ENCODE measurements at places on chromosomes 4 and X.

GRCh38 chr4:5626913-5627312 is 81.4 kb downstream of the EVC2 start:
- no peak for DNase-seq

- no peak for DNase-seq
Observed at GRCh38 chrX:27555514-27555913, 34.6 kb upstream of the DCAF8L2 start.

DNA sequence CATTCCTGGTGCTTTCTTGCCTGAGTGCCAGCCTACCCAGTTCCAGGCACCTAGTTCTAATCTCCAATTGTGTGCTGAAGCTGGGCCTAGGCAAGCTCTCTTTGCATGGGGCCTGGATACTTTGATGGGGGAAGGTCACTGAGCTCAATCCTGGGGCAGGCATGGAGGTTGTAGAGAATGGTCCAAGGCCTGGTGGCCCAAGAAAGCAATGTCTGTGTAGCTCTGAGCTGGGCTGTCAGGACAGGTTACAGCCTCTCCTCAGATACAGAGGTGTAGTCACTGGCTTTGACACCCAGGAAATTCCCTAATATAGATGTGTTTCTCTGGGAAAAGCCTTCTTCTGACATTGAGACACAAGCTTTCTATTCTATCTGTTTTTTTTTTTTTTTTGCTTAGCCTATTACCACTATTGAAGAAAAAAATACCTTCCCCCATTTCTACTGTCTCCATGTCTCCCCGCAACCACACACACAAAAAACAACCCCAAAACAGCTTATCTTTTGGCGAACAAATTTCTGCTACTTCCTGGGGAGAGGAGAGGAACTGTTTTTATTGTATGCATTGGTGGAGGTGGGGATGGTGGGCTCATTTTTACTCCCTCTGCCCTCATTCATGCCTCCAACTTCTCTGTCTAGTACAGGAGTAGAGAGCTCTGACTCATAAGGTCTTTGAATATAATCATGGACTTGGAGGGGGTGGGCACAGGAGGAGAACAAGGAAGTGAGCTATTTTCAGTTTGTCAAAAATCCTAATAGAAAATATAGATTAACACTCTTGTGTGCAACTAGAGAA is 66.7 kb upstream of the DHX15 start:
- DNase-seq = no peak

DNA sequence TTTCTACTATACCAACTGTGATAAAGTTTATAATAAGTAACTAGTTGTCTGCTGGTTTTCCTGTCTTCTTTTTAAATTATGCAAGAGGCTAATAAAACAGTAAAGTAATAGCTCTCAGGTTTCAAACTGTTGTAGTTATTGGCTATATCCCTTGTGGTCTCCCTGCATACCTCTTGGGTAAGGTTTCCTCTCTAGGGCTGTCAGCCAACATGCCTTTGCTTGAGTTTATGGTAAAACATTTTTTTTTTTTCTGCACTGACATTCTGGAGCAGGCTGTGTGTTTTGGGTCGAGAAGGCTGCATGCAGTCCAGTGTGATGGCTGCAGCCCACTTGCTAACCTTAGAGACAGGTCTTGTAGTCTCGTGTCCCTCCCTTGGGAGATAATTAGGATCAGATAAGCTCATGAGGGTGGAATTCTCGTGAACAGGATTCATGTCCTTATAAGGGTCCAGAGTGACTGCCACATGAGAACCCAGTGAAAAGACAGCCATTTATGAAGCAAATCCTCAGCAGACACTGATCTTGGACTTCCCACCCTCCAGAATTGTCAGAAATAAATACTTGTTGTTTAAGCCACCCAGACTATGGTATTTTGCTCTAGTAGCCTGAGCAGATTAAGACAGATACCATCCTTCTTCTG is 831.2 kb downstream of the CCSER1 start:
- no peak for DNase-seq

GRCh38 chr4:52959541-52959940 is 97.4 kb downstream of the RASL11B start:
- no peak for DNase-seq

- no peak for DNase-seq
Observed at GRCh38 chrX:41960142-41960541, 36.8 kb upstream of the CASK start.

- no peak for DNase-seq
Observed at GRCh38 chr4:101177154-101177553, 170.2 kb downstream of the PPP3CA start.

DNA sequence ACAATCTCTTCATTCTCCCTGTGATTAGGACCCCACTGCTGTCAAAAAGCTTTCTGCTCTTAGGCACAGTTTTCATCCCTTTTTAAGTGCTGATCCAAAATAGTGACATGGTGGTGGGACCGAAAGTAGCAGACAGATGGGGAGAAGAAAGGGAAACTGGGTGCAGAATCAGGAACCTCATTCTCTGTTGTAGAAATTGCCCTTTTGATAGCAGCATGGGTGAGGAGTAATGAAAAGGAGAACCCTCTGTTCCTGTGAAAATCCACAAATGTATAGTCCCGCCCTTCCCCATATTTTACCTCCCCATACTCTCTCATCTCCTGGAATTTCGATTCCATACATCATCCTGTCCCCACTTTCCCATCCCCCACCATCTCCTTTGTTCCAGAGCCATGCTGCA is 126.5 kb downstream of the STIM2 start:
- no peak for DNase-seq

DNA sequence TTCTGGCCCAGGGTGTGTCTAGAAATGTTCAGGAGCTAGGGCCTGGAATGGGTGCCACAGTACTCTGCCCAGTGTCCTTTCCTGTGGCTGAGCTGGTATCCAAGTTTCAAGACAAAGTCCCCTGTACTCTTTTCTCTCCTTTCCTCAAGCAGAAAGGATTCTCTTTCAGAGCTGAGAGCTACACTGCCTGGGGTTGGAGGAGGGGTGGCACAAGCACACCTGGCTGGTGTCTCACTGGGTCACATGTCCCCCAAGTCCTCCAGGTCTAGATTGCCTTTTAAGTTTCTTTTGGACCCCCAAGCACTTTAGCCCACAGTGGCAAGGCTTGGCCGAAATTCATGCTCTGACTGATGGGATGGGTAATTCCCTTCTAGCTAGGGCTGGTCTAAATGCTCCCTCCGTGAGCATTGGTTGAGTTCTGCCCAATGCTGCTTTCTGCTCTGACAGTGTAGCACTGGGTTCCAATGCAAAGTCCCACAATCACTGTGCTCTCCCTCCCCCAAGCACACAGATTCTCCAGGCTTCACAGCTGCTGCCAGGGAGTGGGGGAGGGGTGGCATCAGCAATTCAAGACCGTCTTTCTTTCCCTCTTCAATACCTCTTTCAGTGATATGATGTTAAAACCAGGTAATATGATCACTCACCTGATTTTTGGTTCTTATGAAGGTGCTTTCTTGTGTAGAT is 47.8 kb downstream of the BEX3 start:
- DNase-seq = no peak

DNA sequence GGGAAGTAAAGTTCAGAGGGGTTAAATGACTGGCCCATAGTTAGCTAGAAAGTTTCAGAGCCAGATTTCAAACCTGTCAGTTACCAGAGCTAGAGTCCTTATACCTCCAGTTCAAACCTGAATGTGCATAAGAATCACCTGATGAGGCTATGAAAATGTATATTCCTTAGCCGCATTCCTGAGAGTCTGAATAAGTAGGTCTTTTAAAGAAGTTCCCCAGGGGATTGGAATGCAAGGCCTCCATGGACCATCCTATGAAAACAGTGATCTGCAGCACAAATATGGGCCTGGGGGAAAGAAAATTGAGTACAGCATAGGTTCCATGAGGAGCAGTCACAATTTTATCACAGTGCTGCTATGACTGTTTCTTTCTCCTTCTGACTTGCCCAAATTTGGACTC is 263.9 kb upstream of the CXorf66 start:
- no peak for DNase-seq

GRCh38 chr4:13548059-13548983 is 4.0 kb upstream of the NKX3-2 start:
- DNase-seq = no peak

DNA sequence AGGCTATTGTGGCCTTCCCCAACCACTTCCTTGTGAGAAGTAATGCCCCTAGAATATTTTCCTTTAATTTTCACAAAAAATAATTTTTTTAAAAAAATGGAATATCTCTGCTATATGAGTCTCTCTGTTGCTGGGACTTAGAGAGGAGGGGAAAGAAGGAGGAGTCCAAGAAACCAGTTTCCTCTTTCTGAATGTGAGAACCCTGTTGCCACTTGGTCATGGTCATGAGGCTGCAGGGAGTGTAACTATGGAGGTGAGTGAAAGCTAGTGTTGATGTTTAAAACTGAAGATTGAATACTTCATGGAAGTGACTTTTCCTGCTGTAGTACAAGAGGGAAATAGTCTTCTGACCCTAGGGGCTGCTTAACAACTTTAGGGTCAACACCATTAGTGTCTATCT is 20.4 kb downstream of the KIAA1210 start:
- DNase-seq = no peak

DNA sequence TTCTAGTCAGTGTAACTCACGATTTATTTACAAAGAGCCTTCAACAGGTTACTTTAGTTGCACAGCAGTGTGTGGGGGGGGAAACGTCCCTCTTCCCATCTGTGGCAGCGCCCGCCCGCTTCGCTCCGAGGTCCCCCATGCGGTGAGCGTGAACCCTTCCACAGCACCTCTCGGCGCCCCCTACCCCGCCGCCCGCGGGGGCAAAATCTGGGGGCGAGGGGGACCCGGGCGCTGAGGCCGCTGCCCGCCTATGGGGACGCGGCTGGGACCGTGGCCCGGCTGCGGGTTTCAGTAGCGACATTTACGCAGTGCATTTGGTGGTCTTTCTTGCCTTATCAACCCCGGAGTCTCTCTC is 6.4 kb downstream of the NKX6-1 start:
- no peak for DNase-seq

DNA sequence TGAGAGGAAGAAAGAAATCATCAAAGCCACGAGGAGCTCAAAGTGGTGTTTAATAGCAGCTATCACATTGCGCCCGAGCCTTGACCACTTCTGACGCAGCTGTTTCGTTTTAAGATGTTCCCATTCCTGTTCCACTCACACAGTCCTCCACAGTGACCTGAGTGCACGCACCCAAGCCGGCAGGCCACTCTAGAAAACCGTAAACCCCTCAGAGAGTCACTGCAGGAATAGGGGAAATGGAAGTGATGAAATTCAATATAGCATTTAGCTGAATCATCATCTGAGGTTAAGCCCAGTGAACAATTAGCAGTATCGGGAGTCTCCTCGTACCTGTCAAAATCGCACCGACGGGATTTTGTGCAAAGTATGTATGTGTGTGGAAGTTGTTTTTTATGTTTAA is 17.9 kb upstream of the HAND2 start:
- no peak for DNase-seq

DNA sequence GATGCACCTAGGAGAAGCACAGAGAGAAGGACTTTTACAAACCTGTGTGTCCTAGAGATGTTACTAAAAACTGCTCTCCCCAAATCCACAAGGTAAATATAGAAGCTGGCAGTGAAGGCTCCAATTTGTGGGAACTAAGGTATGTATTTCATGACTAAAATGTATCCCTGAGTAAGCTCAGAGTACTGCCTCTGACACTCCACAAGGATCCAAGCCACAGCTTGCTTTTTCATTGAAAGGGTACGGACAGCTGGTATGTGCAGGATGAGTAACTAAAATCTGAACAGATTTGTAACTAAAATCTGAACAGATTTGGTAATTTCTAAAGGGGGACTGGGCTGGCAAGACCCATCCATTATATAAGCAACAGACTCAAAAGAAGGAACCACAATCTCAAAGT is 187.6 kb downstream of the DCLK2 start:
- DNase-seq = no peak

- DNase-seq = no peak
Observed at GRCh38 chr4:55364691-55365344, 18.8 kb downstream of the SRD5A3 start.

GRCh38 chrX:20015945-20016615 is 25.2 kb upstream of the BCLAF3 start:
- no peak for DNase-seq

DNA sequence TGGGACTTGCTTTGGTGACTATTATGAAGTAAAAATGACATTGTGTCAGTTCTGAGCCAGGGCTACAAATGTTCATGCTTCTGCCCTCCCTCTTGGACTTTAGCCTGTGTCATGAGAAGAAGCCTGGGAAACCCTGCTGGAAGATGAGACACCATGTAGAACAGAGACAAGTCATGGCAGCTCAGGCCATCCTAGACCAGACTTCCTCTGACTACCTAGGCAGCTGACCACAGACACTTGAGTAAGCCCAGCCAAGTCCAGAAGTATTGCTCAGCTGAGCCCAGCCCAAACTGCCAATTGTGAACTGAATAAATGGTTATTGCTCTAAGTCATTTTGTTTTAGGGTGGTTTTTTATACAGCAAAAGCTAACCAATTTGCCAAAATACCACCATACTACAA is 467.6 kb upstream of the CNKSR2 start:
- DNase-seq = no peak

DNA sequence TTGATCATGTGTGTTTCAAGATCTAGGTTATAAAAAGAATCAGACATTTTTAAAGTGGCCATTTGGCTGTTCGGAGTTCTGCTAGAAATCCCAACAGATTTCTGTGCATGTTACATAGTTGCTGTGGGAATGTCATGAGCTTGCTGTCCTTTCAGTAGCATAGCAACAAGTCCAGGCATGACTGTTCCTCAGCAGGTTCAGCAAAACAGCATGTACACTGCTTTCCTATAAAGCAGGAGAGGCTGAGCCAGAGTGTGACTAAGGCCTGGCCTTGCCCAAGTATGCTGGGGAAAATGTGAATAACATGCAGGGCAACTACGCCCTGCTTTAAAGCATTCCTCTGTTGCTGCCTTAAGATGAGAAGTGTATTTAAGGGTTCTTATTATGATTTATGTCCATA is 217.1 kb upstream of the SMIM31 start:
- no peak for DNase-seq

DNA sequence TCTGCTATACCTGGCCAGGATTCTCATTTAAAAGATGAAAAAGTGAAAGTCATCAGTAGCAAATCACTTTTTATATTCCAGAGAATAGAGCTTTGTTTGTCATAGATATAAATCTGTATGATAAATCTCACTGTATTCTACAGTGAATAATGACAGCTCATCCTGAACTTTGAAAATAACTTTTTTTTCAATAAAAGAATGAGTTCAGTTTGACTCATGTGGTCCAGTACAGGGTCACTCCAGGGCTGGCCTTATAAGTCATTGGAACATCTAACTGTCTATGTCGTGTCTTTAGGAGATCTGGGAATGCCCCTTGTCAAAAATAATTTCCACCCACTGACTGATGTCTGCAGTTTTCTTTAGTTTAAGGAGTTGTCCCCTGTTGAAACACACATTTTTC is 18.5 kb upstream of the CXCL8 start:
- DNase-seq = no peak

DNA sequence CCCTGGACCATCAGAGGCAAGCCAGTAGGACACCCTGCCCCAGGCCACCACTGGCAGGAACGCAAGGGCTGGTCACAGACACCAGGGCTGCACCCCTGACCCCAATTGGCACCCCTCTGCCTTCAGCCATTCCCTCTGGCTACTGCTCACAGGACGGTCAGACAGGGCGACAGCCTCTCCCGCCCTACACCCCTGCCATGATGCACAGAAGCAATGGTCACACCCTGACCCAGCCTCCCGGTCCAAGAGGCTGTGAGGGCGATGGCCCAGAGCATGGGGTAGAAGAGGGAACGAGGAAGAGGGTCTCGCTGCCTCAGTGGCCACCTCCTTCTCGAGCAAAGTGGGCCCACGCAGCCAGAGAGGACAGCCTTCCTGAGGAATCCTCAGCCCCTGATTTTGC is 143.5 kb downstream of the SOWAHB start:
- no peak for DNase-seq

All from NCI-H1105 (cell line).